ENCODE measurements at places on chromosomes 2 and 18.

DNA sequence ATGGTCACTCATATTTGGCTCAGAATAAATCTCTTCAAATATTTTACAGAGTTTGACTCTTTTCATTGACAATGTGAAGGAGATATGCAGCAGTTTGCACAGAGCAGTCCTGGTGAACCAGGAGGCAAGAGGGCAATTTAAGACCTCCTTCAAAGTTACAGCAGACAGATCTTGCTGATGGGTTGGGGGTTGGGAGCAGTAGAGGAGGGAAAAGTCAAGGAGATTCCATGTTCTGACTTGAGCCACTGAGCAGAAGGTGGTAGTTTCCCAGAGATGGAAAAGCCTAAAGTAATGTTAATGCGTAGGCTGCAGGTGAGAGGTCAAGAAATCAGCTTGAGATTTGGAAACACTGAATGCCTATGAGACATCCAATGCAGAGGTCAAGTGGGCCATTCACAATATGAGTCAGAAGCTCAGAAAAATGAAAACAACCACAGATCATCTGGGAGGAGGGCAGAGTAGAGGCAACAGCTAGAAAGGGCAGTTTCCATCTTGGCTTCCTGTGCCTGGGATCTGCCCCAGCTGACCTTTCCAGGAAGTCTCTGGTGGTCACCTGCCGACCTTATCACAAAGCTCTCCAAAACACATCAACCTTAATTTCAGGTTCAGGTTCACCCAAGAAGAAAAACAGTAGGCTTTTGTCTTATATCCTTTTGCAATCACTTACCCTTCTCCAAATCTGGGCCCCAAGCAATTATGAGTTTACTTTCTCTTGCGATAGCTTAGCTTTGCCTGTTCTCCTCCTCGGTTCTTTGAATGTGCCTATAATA is 197.5 kb upstream of the ARL4C start:
- DNase-seq: no peak

GRCh38 chr2:159793326-159793725 is 4.7 kb downstream of the CD302 start:
- DNase-seq: no peak

GRCh38 chr18:59232309-59233016 is 12.5 kb downstream of the GRP start:
- DNase-seq: no peak

DNA sequence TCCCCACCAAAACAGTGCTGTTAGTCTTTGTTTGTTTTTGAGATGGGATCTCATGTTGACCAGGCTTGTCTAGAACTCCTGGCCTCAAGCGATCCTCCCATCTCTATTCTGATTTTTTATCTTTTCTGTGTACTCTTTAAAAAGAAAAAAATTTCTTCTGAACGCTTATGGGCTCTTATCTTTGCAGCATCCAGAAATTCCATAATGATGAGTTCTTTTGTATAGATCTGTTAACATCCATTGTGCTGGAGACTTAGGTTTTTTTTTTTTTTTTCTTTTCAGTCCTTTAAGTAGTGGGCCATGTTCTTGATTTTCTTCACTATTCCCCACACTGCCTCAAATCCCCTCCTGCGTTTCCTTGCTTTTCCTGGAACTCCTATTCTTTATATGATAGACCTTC is 31.0 kb downstream of the RBBP8 start:
- DNase-seq: no peak

DNA sequence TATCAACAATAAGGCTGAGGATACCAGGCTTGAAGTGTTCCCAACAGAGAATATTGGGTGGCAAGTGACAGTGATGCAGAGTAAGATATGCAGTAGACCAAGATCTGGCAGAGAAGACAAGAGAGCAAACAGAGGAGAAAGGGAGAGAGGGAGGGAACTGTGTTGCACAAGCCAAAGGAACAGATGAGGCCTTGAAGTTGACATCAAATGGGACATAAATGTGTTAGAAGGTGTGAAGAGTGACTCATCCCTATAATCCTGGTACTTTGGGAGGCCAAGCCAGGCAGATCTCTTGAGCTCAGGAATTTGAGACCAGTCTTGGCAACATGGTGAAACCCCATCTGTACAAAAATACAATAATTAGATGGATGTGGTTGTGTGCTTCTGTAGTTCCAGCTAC is 342.9 kb downstream of the PARD3B start:
- DNase-seq: no peak

DNA sequence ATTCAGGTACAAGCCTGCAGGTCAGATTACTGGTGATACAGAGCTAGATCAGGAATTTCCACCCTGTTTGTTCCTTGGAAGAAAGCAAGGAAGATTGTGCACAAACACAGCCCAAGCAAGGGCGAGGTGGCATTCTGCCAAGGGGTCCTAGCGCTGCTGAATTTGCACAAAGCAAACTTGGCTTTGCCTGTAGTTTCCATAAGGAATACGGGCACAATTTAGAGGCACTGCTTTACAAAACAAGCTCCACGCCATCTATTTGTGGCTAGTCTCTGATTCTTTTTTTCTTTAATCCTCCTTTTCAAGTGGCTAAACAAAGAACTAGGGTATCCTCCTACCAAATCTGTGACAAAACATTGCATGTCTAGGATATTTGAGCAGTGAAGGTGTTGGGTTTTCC is 195.5 kb upstream of the ACVR2A start:
- no peak for DNase-seq

- no peak for DNase-seq
These were observed 94.8 kb upstream of the OTOS start for GRCh38 chr2:240235149-240235803.

GRCh38 chr2:131122496-131122895 is 17.4 kb downstream of the PLEKHB2 start:
- no peak for DNase-seq

- DNase-seq: no peak
These were observed 6.5 kb downstream of the BIN1 start for GRCh38 chr2:127100251-127101047.

- DNase-seq: no peak
These were observed 739 bp downstream of the PKDCC start for GRCh38 chr2:42048299-42049220.

All from esophagus squamous epithelium (tissue), 5 donors.